Cerebellar nuclear complex (tissue), 1 donor: ENCODE measurements at places on chromosomes 2 and 18.
A peak's percentile ranks its signal among the peaks of the same experiment; 100 is the strongest.

DNA sequence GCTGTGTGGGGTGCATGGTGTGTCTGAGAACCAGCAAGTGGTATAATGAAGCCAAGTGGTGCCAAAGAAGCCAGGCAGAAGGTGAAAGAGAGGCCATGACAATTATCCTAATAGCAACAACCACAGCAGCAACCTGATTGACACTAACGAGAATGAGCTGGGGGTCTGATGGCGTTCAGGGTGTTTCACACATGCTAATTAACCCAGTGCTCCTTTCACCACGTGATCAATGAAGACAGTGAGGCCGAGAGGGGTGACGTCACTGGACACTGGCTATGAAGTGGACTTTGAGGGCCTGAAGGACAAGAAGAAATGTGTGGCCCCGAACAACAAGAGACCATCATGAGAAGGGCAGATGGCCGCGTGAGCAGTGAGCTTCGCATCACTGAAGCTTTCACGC, 364.4 kb upstream of the ID2 start:
- no peak for DNase-seq

DNA sequence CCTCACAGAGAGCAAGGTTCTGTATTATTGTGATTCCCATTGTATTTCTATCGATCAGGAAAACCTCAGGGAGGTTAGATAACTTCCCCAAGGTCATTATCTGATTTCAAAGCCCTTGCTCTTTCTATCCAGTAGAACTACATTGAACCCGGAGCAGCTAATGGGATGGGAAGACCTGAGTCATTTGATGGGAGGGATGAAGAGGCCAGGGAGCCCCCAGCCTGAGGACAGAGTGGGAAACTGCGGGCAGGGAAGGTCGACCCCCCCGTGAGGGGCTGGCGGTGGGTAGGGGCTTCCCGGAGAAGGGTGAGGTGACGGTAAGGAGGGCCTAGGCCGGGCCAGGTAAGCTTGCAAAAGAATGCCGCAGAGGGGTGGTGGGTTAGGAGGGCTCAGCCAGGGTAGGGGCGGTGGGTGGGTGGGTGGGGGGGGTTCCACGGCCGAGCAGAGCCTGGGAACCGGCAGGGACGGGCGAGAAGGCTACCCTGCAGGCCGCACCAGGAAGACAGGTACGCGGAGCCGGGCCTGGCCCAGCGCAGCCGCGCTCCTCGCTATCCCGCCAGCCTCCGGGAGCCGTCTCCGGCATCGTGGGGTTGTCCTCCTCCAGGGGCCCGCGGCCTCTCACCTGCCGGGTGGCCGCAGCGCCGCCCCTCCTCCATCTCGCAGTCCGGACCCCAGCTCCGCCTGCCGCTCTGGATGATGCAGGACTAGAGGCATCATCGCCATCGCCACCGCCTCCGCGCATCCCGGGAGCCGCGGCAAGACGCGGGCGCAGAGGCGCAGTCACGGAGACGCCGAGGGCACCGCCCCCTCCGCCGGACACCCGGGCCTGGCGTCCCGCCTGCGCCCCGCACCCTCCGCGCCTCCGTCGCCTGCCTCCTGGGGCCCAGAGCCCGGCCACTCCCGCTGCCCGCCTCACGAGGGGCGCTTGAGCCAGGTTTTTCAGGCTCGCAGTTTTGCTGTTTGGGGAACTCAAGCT, at the start of gene GPR75:
Gene GPR75, minus strand, starts transcription at position 762 of the 976 bp plus-strand sequence. CDS start 5,211 bp downstream, outside the sequence.
- peak; percentile 8 for DNase-seq

- no peak for DNase-seq
Observed at GRCh38 chr2:51597086-51597485, 565.2 kb upstream of the NRXN1 start.

DNA sequence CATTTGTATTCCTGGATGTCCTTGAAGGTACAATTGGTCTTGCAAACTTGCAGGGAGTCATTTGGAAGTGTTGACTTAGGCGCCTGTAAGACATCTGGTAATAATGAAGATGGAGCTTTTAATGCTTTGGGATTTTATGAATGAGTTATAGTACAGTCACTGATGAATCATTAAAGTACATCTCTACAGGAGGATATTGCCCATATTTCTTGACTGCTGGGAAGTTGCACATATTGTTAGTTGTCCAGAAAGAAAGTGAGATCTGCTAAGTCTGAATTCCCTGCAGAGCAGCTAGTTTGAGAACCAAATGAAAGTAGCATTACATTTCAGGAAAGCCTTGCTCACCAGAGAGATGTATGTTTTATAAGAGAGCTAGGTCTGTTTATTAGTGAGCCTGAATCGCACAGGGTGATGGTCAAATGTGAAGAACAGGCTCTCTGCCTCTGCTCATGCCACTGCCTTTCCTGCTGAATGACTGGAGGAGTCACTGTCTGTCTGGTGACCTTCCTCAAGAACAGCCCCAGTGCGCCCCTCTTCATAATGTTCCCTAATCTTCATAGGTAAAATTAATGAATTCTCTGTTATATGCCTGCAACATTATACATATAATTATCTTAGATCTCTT, 138.9 kb upstream of the KLHL14 start:
- no peak for DNase-seq

DNA sequence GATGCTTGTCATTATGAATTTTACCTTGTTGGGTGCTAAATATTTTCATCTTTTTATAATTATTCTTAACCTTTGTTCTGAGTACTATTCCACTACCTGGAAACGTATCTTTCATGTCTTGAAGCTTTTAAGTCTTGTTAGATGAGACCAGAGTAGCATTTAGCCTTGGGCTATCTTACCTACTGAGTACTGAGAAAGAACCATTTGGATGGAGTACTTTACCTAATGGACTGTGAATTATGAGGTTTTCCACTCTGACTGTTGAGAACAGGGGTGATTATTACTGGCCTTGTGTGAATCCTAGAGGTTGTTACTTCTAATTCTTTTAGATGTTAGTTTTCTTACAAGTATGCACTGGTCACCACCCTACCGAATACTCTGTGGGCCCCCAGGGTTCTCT, 63.5 kb downstream of the CCDC102B start:
- DNase-seq: no peak

DNA sequence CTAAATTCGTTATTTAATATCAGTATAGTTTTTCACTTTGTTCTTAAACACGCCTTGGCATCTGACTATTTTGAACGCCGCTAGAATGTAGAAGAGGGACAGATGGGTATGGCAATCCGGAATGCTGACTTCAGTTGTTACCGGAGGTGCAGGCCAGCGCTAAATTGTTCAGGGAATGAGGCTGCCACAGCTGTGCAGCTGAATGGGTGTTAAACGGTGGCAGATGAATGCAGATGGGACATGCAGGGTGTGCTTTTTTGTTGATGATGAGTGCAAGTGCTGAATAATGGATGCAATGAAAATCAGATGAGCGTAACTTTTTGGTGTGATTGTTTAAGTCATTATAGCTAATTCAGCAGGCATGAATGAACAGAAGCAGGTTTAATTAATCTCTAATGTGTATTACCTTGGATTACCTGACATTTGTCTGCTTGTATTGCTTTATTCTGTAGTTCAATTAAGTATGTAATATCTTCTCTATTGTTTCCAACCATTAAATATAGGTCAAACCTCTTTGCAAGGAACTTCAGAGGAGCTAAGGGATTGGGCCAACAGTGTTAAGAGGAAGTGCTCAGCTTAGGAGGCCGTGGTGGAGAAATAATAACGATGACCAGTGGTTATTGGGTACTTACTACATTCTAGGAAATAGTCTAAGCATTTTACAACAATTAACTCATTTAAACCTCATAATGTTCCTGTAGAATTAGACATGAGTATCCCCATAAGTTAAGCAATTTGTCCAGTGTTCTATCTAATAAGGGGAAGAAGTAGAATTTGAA, 11.9 kb upstream of the CREG2 start:
- DNase-seq: no peak

GRCh38 chr2:45890819-45891218, 239.3 kb downstream of the PRKCE start:
- no peak for DNase-seq

DNA sequence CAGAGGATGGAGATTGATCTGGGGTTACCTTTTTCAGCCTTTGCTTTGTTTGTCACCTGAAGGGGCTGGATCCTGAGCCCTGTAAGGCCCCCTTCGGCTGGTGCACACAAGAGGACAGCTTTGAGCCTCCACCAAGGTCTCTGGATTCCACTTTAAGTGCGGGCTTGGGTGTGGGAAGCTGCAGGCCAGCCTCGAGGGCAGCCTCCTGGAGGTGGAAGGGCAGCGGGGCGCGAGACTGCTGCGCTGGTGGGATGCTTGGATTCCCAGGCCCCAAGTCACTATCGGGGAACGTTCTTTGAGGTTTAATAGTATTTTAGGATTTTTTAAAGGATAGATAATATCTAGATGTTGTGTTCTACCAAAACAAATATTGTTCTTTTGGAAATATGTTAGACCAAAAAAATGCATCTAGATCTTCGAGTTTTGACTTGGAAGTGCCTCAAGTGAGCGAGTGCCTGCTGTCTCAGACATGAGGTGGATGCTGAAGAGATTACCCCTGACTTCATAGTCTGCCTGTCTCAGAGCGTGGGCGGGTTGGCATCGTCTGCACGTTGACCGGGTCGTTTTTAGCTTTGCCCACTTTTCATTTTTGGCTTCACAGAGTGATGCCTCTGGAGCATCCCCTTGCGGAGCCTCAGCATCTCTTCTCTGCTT, 113.8 kb downstream of the AGAP1 start:
- DNase-seq: no peak

DNA sequence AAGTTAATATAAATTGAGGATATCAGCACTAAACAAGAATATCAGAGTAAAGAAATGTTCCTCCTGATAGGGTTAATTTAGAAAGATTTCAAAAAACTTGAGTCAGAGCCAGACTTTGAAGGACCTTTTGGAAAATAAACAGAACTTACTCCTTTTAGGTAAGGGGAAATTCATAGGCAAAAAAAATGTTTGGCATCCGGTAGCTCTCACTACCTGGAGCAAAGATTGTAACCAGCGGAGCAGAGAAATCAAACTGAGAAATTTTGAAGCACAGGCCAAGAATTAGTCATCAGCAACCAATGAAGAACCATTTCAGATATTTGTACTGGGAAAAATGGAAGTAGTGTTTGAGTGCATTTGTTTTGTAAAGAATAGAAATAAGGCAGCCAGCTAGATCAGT, 113.0 kb downstream of the ICA1L start:
- DNase-seq: no peak

GRCh38 chr2:105626966-105627340, 117.8 kb upstream of the NCK2 start:
- no peak for DNase-seq

- DNase-seq: no peak
Observed at GRCh38 chr2:11777066-11777782, 30.8 kb downstream of the LPIN1 start.

GRCh38 chr2:164903951-164904350, 51.4 kb downstream of the SLC38A11 start:
- DNase-seq: no peak

GRCh38 chr2:143426296-143426695, 297.1 kb downstream of the ARHGAP15 start:
- DNase-seq: no peak

- no peak for DNase-seq
Observed at GRCh38 chr2:100902817-100903405, 83.0 kb downstream of the NPAS2 start.

DNA sequence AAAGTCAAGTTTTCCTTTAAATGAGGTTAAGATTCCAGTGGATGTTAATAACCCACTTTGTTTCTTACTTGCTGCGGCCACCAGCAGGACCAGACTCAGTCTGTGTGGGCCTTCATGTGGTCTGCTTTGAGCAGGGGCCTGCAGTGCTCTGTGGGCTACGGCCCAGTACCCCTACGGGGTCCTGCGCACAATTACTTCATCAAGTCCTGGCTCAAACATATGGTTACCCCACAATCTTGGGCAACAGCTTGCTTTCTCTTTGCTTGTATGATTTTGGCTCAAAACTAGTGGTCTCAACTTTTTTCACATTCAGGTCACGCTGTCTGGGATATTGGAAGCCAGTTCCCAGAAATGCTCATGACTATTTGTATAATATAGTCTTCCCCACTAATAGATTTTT, 64.2 kb downstream of the PTPN2 start:
- DNase-seq: no peak

- no peak for DNase-seq
Observed at GRCh38 chr18:78169174-78169864, 810.3 kb upstream of the SALL3 start.

DNA sequence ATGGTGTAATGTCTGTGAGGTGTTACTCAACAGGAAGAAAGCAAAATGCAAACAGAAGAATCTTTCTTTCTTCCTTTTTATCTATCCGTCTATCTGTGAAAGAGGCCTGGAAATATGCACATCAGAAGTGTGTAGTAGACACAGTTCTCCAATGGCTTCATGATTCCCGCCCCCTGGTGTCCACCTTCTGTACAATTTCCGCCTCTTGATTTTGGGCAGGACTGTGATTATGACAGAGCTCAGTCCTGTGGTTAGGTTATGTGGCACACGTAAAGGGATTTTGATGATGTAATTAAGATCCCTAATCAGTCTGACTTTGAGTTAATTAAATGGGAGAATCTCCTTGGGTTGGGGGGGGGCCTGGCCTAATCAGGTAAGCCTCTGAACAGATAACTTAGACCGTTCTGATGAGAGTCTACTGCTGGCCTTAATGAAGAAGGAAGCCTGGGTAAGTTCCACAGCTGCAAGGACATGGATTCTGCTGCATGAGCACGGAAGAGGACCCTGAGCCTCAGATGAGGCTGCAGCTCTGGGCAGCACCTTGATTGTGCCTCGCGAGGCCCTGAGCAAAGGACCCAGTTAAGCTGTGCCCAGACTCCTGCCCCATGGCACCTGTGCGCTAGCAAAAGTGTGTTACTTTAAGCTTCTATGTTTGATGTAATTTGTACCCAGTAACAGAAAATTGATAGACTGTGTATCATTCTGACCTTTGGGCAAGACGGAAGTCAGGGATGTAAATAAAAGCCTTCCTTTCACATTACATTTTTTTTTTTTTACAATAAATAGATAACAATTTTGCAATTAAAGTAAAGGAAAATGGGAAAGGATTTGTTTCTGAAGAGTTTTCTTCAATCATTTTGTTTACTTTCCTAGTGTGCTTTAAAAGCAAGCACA, 11.3 kb upstream of the KCNF1 start:
- no peak for DNase-seq

DNA sequence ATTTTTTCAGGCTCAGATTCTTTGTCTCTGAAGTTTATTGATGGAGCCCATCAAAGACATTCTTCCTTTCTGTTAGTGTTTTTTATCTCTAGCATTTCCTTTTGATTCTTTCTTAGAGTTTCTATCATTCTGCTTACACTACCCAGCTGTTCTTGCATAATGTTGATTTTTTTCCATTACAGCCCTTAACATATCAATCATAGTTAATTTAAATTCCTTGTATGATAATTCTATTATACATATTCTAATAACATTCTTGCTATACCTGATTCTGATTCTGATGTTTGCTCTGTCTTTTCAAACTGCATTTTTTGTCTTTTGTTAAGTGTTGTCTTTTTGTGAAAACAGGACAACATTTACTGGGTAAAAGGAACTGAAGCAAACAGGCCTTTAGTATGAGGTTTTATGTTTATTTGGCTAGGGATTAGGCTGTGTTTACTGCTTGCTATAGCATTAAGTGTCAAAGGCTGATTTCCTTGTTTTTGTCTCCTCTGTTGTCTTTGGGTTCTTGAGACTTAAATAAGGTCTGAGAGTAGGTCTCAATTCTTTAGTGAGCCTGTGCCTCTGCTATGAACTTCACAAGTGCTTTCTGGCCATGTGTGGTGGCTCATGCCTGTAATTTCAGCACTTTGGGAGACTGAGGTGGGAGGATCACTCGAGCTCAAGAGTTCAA, 8.0 kb upstream of the STAM2 start:
- DNase-seq: no peak
